ENCODE measurements at places on chromosomes 4 and X. TPM values are rescaled to one million over a fixed set of nuclear protein-coding genes. Genes with fewer than 3 reads are reported as not detected.

Gene CFI
- not detected for total RNA-seq

Gene CAPN6
- total RNA-seq, result 0.06 TPM

Gene NLGN3
- 2.1 TPM for total RNA-seq

Gene HSFX4
- total RNA-seq, result not detected

GRCh38 chr4:76238236-76238635, 13.3 kb upstream of the FAM47E start:
- no peak for DNase-seq

GRCh38 chrX:109848461-109849050, 115.5 kb upstream of the ACSL4 start:
- no peak for DNase-seq

- DNase-seq, result peak; percentile 3
These were observed 142.9 kb upstream of the MBNL3 start for GRCh38 chrX:132631579-132632232.

DNA sequence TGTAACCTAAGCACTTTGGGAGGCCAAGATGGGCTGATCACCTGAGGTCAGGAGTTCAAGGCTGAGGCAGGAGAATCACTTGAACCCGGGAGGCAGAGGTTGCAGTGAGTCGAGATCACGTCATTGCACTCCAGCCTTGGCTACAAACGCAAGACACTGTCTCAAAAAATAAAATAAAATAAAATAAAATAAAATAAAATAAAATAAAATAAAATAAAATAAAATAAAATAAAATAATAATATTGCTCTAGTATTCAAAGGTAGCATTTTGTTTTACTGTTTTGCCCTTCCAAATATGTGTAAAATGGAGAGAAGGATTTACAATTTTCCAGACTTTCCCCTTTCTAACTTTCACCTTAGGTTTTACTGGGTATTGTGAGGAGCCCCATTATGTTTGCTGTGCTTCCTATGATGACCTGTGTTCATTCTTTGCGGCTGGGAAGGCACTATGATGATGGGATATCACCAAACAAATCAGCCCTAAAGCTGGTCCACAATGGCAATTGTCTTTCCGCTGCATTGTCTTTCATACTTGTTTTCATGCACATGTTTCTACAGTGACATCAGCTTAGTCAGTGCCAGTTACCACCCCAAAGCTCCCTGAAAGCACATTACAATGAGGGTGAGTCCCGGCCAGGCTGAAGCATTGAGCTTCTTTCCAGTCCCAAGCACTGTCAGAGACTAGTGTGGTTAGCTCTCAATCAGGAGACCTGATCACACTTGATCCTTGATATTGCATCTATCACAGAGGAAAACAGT, 50.8 kb downstream of the DTHD1 start:
- DNase-seq, result no peak

DNA sequence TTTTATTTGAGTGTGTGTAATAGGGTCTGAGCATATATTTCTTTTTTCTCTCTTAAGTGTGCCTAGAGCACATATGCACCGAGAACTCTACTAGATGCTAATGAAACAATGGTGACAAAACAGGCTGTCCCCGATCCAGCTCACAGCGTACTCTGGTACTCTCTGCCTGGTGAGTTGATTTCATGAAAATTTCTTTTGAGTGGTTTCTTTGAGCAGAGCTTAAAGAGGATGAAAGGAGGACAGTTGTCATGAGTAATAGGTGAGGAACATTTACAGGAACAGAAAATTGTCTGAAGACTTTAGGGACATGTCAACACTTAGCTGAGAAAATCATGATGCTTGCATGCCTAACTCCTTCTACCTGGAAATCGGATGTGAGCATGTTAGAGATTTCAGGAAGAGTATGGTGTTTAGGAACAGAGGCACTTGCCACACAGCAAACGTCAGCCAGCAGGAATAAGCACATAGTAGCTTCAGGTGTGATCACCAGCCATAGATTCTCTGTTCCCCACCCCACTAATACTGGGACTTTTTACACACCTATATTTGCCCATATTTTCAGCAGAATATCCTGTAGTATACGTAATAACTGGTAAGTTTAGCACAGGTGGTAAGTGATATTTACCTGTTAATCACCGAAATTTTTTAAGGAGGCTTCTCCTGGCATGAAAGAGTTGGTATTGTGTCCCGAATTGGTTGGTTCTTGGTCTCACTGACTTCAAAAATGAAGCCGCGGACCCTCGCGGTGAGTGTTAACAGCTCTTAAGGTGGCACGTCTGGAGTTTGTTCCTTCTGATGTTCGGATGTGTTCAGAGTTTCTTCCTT, 111.1 kb downstream of the ZNF330 start:
- no peak for DNase-seq

DNA sequence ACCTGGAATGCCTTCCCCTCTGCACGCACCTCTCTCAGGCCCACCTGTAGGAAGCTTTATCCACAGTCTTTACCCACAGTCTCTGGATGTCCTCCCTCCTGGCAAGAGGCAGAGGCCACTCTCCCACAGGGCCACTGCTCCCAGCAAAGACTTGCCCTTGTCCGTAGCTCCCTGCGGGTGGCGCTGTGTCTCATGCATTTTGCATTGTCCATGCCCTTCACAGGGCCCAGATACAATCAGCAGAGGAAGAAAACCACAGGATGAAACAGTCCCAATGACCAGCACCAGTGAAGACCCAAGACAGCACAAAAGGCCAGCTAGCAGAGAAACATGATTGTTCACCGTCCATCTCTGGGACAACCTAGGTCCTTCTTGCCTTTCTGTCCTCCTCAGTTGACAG, 2.1 kb upstream of the NSG1 start:
- DNase-seq, result no peak

DNA sequence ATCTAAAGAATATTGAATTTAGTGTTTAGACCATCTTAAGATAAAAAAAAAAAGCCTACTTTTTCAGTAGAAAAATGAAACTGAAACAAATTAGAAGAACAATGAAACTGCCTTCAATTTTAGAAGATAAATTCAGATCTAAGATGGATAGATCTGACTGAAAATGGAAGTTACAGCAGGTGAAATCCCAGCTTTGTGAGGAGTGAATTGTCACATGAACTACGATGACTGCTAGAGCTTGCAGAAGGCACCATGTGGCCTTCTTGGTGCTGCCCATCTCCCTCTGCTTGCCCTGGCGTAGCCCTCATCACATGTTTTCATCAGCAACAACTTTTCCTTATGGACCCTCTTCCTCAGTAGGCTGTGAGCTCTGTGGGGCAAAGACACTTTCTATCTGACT, 51.4 kb upstream of the EMCN start:
- DNase-seq, result no peak

- no peak for DNase-seq
These were observed 4.9 kb downstream of the GATA1 start for GRCh38 chrX:48791063-48791820.

Data from activated naive CD4-positive, alpha-beta T cell treated with anti-CD3 and anti-CD28 coated beads, Interleukin-2, amount 50 U/mL, for 72 hours (primary cell).